ENCODE measurements at places on chromosomes 2 and 18. TPM values are rescaled to one million over a fixed set of nuclear protein-coding genes. Genes with fewer than 3 reads are reported as not detected.

Gene HAAO
- not detected for total RNA-seq

DNA sequence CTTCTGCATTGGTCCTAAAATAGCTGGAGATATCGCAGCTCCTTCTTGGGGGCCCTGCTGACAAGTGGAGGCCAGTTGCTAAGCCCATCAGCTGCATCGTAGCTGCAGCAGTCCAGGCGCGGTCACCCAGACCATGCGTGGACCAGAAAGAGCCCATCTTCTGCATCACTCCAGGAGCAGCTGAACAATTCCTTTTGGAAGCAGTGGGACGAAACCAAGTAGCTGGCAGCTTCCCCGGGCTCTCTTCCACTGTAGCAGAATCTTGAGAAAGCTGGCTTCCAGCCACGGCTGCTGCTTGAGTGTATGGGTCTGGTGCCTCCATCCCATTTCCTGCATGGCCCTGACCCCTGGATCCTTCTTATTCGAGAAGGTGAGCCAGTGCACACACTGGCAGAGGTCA, 22.2 kb upstream of the CAB39 start:
- H3K27me3 ChIP-seq = no peaks in the 10 kb centered on the region
- no peak overlapping the region for H3K27ac ChIP-seq
- DNase-seq = no peak

- no peaks in the 10 kb centered on the region for H3K36me3 ChIP-seq
- no peak for DNase-seq
- no peaks in the 10 kb centered on the region for H3K27me3 ChIP-seq
- H3K27ac ChIP-seq = no peak overlapping the region
These were observed 169.2 kb downstream of the KLHL29 start for GRCh38 chr2:23554054-23554697.

GRCh38 chr2:56741601-56742102, 557.9 kb downstream of the CCDC85A start:
- DNase-seq = peak; percentile 96
- no peaks in the 10 kb centered on the region for H3K36me3 ChIP-seq
- peaks cover 35% of the 10 kb centered on the region for H3K4me1 ChIP-seq
- H3K27ac ChIP-seq = peak overlapping the region; percentile 92

GRCh38 chr2:233098618-233099017, 38.5 kb downstream of the INPP5D start:
- H3K4me1 ChIP-seq = no peaks in the 10 kb centered on the region
- no peaks in the 10 kb centered on the region for H3K27me3 ChIP-seq
- H3K36me3 ChIP-seq = no peaks in the 10 kb centered on the region
- H3K4me3 ChIP-seq = no peak overlapping the region

Data from SJSA1 (cell line).